Colonic mucosa (tissue), 4 donors: ENCODE measurements at places on chromosomes 4 and X. TPM values are rescaled to one million over a fixed set of nuclear protein-coding genes. Genes with fewer than 3 reads are reported as not detected.

GRCh38 chrX:16022580-16023200 is 100.7 kb upstream of the GRPR start:
- no peak for DNase-seq

- DNase-seq: no peak
Measured at GRCh38 chr4:186700746-186701145, 22.9 kb downstream of the FAT1 start.

DNA sequence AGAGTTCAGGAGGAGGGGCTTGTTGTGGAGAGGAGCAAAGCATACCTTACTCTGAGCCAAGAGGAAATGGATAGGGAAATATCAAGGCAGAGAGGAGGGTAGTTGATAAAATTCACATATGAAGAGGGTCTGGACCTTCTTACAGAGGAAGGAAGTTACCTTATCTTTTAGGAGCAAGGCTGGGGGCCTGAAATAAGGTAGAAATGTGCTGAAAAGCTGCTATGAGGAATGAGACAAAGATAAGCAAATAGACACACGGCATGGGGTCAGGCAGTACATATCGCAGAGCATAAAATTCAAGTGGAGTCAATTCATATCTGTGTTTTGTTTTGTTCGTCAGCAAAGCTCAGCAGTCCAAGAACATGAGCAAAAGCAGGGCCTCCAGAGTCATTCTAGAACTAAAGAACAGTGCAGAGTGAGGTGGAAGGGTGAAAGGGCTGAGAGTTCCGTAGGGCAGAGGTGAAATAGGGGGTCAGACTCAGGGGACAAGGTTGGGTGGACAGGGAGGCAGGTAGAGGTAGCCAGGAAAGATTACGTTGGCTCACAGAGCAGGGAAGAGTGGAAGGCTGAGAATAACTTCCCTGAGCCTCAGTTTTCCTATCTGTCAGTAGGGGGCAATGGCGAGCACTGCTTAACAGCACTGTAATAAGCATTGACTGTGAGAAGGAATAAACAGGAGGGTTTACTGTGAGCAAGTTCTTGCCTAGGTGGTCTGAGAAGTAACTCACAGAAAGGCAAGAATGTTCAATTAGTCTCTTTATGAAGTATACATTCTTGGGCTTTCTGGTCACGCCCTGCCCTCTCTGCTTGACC is 9.2 kb downstream of the VSIG4 start:
- peak; percentile 50 for DNase-seq

DNA sequence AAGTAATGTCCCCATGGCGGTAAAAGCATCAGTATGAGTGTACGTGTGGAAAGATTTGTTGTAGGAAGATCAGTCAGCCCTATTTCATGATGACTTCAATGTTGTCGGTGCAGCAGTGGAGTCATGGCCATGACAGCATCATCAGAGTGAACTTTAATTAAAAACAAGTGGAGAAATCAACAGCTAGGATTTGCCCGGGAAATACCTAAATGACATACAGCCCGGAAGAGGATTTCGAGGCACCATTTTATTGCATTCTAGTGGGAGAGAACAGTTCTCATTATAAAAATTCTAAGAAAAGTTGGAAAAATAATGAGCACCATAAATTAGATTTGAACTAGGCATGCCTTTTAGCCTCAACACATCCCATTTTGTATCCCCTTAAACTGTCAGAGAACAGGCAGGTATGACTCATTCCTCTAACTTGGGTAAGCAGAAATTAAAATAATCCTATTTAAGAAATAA is 170.1 kb downstream of the SHROOM3 start:
- DNase-seq: no peak

DNA sequence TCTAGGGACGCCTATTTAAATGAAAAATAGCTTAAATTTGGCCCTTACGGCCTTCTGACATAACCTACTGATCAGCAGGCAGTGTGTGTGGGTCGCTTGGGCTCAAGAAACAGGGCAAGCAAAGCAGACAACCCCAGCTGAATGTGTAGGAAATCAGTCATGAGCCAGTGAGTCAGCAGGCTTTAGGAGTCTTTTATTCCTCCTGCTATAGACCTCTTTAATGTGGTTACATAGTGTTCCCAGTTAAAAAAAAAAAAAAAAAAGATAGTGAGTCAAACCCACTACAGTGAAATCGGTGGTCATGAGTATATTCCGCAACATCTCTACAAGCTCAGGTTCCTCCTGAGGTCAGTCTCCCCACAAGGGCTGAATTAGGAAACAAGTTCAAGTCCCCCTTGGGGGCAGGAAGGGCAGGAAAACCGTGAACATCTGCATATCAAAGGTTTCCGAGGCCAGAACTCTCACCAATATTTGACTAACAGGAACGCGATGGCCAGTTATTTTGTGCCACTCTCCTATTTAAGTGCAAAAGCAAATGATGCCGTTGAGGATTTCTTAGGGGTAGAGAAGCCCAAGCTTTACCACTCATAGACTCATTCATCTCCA is 32.7 kb downstream of the ACSL1 start:
- no peak for DNase-seq

- no peak for DNase-seq
Measured at GRCh38 chrX:102129473-102129872, 4.0 kb downstream of the TCEAL2 start.

GRCh38 chrX:43870758-43871419 is 11.4 kb downstream of the MAOB start:
- DNase-seq: no peak

DNA sequence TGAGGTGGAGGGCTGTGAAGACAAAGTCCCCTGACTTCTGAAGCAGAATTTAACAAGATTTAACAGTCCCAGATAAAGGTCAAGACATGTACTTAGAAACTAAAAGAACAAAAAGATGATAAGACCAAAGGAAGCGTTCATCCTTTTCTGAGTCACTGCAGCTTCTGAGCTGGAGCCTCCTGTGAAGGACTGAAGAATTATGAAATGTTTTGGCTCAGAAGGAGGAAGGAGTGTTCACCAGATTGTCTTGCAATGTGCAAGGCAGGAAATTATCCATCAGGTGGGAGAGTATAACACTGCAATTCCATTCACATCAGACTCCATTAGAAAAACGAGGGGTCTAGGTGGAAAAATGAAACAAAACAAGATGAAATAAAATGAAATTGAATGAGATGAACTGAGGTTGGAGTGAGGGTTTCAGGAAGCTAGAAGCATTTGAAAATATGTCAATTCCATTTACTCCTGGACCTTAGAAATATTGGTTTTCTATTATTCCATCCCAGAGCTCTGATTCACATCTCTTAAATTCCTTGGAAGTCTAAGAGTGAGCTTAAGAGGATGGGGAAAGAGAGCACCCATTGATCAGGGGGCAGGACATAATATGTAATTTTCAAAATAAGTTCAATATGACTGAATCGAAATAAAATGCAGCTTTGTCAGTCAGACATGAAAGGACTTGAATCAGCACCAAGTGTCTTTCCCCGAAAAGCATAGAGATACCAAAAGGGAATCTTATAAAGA is 186.1 kb upstream of the LNX1 start:
- no peak for DNase-seq

- no peak for DNase-seq
Measured at GRCh38 chr4:110533940-110534339, 58.0 kb downstream of the ENPEP start.

DNA sequence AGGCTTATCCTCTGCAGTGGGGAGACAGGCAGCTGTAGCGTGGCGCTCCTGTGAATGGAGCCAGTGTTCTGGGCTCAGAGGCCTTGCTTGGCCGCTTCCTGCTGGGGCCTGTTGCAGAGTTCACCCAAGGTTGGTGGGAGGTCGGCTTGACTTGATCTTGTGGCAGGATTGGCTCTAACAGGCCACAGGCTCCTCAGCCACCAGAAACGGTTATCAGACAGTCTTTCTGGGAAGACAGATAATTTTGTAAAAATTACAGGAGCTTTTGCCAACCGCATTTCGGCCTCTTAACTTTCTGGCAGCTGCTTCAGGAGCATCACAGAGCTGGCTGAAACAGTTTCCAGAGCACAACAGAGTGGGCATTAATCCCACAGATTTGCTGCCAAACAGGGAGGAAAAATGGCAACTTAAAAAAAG is 66.4 kb downstream of the DIPK2B start:
- no peak for DNase-seq

- DNase-seq: no peak
Measured at GRCh38 chr4:118770741-118771187, 65.2 kb downstream of the SEC24D start.

GRCh38 chr4:17336524-17336961 is 175.3 kb downstream of the QDPR start:
- peak; percentile 17 for DNase-seq

The BANK1 gene
- total RNA-seq: 0.82 TPM

The PROM1 gene
- 63.9 TPM for total RNA-seq

The CXCL1 gene
- total RNA-seq: 8.4 TPM

The TMEM271 gene
- not detected for total RNA-seq

The SLC26A1 gene
- 0.77 TPM for total RNA-seq

The FGFBP2 gene
- 0.96 TPM for total RNA-seq

The STK32B gene
- total RNA-seq: 0.64 TPM

The LGI2 gene
- total RNA-seq: 0.32 TPM
